Stimulated activated CD8-positive, alpha-beta memory T cell treated with anti-CD3 and anti-CD28 coated beads, Interleukin-2, amount 100 ng/mL, for 1 hour (primary cell): ENCODE measurements at places on chromosomes 1 and 21.

GRCh38 chr21:45412491-45412890 lies 7.5 kb downstream of the COL18A1 start:
- DNase-seq = no peak

DNA sequence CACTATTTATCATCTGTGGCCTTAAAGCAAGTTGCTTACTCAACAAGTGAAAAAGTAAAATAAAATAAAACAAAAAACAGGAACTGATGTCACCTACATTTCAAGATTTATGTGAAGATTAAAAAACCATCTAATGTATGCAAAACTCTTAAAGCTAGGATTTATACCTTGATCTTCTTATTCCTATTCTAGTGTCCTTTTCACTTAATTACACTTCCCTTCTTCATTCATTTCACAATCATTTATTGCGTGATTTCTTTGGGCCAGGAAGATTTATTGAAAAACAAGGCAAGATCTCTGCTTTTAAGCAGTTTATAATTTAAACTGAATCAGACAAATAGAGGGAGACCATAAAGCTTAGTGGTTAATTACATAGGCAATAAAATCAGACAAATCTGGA lies 18.6 kb downstream of the PTGER3 start:
- DNase-seq = no peak

GRCh38 chr1:51506537-51506936 lies 12.5 kb downstream of the EPS15 start:
- no peak for DNase-seq

DNA sequence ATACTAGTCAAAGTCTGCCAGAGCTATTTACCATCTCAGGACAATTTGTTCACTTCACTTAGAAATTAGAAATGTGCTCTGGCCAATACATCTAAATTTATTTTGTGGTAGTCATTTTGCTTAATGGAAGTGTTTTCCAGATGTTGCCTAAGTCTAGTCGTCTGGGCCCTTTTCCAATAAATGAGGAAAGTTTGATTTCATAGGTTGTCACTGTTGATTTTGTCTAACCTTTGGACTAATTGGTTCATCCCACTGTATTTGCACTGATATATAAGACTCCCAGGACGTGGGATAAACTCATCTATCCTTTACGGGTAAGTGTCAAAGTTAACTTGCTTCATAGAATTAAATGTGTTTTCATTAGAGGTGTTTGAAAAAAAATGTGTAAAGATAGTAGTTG lies 79.1 kb downstream of the TPR start:
- DNase-seq = no peak

DNA sequence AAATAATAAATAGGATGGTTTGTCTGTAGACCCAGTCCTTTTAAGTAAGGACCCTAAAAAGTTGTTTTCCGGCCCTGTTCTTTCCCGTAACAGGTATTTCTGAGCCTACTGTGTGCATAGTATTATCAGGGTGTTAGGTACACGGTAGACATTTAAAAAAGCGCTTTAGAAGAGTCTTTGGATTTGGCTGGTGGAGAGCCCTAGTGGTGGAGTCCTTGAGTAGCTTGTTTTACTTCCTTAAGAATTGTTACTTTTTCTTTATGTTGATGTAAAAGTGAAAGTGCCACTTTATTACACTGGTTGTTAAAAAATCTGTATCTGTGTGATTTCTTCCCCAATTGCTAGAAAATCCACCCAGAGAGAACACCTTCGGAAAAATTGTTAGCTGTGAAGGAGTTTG lies 36.8 kb downstream of the SMYD2 start:
- no peak for DNase-seq

DNA sequence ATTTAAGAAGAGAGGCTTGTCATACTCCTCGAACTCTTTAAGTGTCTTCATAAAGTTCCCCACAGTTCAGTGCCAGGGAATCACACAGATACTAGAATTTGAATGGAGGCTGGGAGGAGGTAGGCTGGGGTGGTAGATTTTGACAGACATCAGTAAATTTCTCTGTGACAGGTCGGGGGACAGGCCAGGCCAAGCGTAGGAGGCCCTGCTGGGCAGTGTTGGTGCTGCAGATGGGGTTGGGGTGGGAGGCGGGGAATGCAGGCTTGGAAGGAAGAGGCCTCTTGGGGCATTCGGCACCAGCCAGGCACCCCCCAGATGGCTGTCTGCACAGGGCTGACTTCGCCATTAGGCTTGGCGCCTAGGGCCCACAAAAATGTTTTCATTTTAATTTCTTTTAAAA lies 84.0 kb downstream of the MAN1C1 start:
- DNase-seq = no peak

- peak; percentile 56 for DNase-seq
Observed at GRCh38 chr1:42931911-42932422, 26.7 kb downstream of the SLC2A1 start.

DNA sequence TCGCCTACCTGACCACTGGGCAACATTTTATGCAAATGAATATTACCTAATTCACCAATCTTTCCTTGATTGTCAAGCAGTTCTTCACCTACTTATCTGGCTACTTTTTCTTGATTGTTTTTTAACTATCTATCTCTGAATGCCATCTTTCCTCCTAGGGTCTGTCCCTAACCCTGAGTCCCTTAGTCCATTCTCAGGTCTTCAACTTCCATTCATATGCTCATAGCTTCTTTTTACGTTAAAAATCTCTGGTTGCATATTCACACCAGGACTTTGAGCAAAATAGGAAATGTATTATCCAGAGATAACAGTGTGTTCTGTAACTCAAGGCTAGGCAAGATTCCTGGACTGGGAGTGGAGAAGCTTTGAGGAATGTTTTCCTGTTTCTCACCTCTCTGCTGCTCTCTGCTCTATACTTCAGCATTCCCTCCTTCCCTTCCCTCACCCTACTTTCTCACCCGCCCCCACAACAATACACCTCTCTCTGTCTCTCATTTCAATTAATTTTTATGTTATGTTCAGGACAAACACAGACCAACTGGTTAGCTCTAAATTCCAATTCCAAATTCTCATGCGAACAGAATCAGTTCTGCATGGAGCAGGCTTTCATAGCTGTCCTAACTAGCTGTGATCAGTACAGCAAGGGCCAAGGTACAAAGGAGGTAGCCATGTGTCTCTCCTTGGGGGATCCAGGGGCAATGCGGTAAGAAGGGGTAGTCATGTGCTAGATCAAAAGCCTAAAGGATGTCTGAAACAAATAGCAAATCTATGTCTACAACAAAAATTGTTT lies 278.4 kb downstream of the USH2A start:
- no peak for DNase-seq

DNA sequence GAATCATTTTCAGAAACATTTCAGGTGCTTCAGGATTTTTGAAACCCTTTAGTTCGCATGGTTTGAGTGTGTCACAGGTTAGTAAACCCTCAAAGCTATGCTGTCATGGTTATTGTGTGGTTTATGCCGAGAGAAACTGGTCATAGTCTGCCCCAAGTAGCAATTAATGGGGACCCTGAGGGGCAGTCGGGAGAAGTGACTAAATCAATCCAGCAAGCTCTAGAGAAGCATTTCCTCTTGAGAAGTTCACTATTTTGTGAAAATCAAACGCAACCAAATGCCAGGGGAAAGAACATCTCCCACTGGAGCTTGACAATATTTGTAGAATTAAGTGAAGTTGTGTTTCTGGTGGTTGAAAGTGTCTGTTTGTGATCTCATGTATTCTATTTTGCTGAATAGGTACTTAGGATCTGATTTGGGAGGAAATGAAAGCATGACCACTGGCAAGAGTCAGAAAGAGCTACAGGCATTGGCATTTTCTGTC lies 63.0 kb upstream of the BACH1 start:
- DNase-seq = no peak

DNA sequence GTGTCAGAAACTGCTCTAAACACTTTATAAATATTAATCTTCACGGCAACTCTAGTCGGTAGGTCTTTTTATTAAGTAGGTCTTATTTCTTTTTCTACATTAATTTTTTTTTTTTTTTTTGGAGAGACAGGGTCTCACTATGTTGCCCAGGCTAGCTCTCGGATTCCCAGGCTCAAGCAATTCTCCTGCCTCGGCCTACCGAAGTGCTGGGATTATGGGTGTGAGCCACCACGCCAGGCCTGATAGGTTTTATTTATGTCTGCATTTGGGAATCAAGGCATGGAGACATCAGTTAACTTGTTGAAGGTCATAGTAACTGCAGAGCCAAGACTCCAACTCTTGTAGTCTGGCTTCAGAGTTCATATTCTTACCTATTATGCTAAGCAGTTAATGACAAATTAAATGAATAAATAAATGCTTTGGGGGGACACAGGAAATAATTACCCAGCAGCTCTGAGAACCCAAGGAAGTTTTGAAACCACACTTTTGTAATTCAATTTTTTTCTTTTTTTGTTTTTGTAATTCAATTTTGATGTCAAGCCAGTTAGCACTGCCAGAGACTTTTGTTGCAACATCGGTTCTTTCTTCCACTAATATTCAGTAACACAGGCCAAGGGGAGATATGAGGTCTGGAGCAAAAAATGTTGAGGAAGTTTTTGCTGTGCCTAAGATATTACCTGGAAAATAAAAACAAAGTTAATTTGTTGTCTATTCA lies 9.4 kb upstream of the UAP1 start:
- DNase-seq = no peak
